ENCODE measurements at places on chromosomes 12 and 14. TPM values are rescaled to one million over a fixed set of nuclear protein-coding genes. Genes with fewer than 3 reads are reported as not detected.
A peak's percentile ranks its signal among the peaks of the same experiment; 100 is the strongest.

DNA sequence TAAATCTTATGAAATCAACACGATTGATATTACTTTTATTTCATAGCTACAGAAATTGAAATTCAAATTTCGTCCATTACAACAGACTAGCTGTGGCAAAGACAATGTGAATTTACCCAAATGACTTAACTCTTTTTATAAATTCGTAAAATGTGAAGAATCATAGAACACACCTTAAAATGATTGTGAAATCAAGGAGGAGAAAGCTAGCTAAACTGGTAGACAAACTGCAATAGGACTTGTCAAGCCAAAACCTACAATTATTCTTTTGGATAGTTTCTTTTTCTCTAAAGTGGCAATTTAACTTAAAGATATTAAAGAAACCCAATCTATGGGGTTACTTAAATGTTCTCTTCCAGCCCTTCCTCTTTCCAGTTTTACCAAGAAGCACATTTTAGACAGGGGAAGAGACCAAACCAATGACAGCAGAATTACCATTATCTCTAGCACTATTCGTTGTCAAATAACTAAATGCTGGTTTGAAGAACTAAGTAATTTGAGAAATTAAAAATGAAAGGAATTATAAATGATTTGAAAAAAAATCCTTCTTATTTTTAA, 807 bp upstream of the SLC16A7 start:
- no peak overlapping the region for H3K27ac ChIP-seq
- H3K27me3 ChIP-seq, result no peaks in the 10 kb centered on the region
- no peaks in the 10 kb centered on the region for H3K4me1 ChIP-seq
- peak overlapping the region; percentile 87 for H3K4me3 ChIP-seq

DNA sequence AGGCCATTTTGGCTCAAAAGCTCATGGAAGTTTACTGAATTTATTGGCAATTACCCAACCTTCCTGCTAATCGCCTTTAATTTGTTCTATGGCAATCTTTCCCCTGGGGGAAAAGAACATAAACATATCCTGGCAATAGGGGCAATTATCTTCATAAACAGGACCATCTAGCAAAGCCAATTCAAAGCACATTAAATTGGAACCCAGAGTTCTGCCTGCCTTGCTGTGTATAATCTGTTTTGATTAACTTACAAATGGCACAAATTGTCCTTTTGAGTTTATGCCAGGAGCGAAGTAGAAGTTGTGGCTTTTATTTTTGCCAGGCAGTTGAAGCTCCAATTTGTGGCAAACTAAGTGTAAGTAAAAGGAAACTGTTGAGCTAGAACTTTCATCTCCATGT, 68.6 kb downstream of the C12orf50 start:
- no peak overlapping the region for H3K27ac ChIP-seq
- DNase-seq, result no peak
- H3K4me1 ChIP-seq, result no peaks in the 10 kb centered on the region
- H3K27me3 ChIP-seq, result no peaks in the 10 kb centered on the region

- no peak overlapping the region for H3K27ac ChIP-seq
- H3K27me3 ChIP-seq, result no peaks in the 10 kb centered on the region
- no peak for DNase-seq
- H3K36me3 ChIP-seq, result no peaks in the 10 kb centered on the region
Measured at GRCh38 chr14:75221797-75222196, 45.4 kb upstream of the TMED10 start.

DNA sequence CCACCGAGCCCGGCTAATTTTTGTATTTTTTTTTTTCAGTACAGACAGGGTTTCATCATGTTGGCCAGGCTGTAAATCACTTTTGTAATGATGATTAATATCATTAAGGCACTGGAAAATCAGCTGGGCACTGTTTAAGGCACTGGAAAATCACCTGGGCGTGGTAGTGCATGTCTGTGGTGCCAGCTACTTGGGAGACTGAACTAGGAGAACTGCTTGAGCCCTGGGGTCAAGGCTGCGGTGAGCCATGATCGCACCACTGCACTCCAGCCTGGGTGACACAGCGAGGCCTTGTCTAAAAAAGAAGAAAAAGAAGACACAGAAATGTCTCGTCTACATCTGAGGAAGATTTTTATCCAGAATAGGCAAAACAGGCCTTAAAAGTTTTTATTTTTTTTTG, 12.7 kb downstream of the SLC11A2 start:
- no peak overlapping the region for H3K4me3 ChIP-seq
- no peak for DNase-seq
- no peaks in the 10 kb centered on the region for H3K27me3 ChIP-seq
- H3K27ac ChIP-seq, result no peak overlapping the region
- H3K4me1 ChIP-seq, result peaks cover 3% of the 10 kb centered on the region
- H3K36me3 ChIP-seq, result no peaks in the 10 kb centered on the region

GRCh38 chr12:110312581-110313360, 31.7 kb downstream of the ATP2A2 start:
- peak; percentile 72 for DNase-seq
- peaks cover 21% of the 10 kb centered on the region for H3K36me3 ChIP-seq
- peak overlapping the region; percentile 92 for H3K27ac ChIP-seq
- peaks cover 23% of the 10 kb centered on the region for H3K4me1 ChIP-seq
- no peaks in the 10 kb centered on the region for H3K27me3 ChIP-seq

The TSPAN8 gene
- not detected for total RNA-seq

The HSPB8 gene
- 12.9 TPM for total RNA-seq

The ARMH4 gene
- total RNA-seq, result 4.4 TPM
